ENCODE measurements at places on chromosomes 5 and 9. TPM values are rescaled to one million over a fixed set of nuclear protein-coding genes. Genes with fewer than 3 reads are reported as not detected.

TPPP gene
- 24.1 TPM for total RNA-seq

ADGRD2 gene
- total RNA-seq, result not detected

CCDC192 gene
- not detected for total RNA-seq

NMUR2 gene
- 0.28 TPM for total RNA-seq

FBXW11 gene
- total RNA-seq, result 87.5 TPM

CDH10 gene
- 1.8 TPM for total RNA-seq

AJM1 gene
- total RNA-seq, result 4.3 TPM
